ENCODE measurements at places on chromosomes 12 and 14.

GRCh38 chr14:29410581-29410980 lies 517.1 kb downstream of the PRKD1 start:
- DNase-seq: no peak

GRCh38 chr14:58707949-58708348 lies 70.2 kb downstream of the DACT1 start:
- no peak for DNase-seq

DNA sequence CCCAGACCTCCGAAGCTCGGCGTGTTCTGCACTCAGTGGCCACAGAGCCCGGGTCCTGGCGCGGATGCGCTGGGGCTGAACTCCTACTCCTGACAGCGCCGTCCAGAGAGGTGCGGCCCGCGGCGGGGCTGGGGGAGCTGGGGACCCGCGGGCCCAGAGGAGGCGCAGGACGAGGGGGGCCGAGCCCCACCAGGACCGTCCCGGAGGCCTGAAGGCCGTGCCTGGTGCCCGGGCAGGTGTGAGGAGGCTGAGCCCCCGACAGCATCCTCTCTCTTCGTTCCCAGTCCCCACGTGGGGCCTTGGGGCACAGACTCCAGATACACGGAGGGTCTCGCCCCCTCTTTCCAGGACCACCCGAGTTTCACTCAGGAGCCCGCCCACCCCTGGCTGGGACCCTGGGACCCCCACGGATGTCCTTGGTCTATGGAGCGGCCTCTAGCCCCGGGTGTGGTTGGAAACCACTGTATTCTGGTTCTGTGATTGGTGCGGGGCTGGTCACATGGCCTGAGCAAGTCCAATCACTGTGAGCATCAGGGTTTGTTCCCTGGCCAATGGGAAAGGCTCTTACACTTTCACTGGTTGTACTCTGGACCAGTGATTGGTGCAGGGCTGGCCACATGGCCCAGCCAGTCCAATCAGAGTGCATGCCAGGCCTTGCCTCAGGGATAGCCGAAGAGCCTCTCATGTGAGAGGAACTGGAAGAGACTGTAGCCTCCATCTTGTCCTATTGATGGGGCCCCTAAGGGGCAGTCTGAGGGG lies 217.6 kb upstream of the SFSWAP start:
- no peak for DNase-seq

GRCh38 chr12:52014567-52015530 lies 8.1 kb downstream of the TAMALIN start:
- no peak for DNase-seq

- DNase-seq: no peak
Observed at GRCh38 chr12:13004986-13005385, 4.9 kb upstream of the HEBP1 start.

DNA sequence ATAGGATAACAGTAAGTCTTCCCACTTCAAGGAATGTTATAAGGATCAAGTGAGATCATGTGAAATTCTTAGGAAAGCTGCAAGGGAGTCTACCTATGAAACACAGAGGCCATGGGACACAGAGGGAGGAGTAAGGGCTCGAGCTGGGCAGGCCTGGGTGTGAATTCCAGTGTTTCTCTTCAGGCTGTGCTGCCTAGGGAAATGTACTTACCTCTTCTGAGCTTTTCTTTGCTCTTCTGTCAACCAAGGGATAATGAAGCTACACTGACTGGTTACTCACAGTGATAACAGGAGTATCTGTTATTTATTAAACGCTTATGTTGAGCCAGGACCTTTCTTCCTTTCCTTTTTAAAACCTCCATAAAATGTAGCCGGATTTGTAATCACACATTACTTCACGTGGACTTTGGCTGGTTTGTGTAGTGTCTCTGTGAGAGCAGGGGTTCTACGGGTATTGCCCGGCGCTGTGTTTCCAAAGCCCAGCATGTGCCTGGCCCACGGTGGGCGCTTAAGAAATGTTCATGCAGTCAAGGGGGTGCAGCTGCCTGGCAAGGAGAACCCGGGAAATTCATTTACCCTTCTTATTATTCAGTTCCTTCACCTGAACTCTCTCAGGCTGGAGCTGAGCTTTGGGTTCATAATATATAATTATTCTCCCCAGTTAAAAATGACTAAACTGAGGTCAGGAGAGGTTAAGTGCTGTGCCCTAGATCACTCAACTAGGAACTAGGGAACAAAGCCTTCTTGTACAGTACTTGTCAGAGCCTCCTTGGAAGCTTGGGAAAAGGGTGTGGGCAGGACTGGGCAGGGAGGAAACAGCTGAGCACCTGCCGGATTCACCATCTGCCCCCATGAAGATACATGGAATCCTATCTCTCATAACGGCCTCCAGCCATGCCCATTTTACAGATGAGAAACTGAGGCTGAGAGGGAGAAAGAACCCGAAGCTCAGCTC lies 214.2 kb downstream of the CACNA1C start:
- DNase-seq: no peak
